Body of pancreas (tissue), 4 donors: ENCODE measurements at places on chromosomes 3 and 15. TPM values are rescaled to one million over a fixed set of nuclear protein-coding genes. Genes with fewer than 3 reads are reported as not detected.

DNA sequence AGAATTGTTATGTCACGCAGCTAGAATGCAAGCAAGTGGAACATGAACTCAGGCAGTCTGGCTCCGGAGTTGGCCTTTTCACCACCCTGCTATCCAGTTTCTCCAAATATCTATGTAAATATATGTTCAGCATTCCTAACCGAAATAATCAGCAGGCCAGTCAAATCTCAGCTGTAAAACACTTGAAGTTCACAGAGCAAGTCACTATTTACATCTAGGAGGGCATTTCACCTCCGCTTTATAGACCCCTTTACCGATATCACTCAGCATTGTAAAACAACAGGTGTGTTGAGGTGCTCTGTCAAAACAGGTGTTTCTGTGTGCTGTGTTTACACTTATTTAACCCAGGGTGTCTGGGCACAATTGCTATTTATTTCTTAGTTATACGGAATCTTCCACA lies 12.2 kb upstream of the HES1 start:
- DNase-seq: no peak

DNA sequence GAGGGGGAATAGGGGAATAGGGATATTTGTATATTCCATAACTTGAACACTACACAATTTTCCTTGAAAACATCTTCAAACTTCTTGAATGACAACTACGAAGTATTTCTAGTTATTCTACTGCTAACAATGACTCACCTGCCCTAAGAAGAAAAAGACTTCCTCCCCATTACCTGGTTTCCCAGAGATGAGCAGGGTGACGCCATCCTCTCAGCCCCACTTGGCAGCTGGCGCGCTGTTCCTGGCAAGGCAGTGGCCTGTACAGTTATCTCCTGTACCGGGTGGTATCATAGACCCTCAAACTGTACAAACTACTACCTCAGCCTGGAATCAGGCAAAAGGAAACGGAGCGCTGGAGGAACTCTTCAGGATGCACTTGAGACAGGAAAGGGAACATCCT lies 10.4 kb downstream of the WDR82 start:
- DNase-seq: no peak

CCDC13 gene
- 6.3 TPM for total RNA-seq

GOLGA8H gene
- total RNA-seq: 2.3 TPM

DNA sequence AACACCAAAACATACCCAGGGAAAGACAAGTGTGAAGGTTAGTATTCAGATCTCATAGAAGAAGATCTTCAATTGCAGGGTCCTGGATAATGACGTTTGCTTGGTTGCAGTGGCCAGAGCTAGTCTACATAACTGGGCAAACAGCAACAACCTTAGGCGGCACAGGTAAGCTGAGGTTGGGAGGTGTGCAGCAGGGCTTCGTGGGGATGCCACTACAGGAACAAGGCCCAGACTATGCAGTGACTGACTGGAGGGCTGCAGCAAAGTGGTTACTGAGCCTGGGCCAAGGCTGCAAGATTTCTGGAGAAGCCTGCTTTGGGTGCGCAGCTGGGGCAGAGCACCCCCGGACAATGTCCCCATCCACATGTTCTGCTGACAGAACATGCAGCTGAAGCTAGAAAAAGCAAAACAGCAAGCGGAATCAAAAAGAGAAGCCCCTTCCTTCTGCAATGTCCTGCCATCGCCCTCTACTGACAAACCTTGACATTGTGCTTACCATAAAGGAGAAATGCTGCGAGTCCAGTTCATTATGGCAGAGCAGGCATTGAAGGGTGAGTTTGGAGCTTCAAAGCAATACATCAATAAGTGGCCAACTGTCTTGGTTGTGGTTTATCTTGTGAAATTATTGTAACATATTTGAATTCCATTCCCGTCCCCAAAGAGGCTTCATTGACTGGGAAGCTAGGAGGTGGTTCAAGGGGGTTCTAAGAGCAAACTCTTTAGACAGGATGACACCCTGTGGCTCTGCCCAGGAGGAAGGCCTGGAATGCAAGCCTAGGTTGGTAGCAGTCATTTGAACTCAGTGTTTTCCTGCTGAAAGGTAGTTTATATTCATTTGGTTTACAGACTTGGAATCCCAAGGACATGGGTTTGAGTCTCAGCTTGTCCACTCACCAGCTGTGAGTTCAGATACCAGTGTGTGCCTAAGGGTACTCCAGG lies 217.0 kb downstream of the PDCD6IP start:
- DNase-seq: no peak

DNA sequence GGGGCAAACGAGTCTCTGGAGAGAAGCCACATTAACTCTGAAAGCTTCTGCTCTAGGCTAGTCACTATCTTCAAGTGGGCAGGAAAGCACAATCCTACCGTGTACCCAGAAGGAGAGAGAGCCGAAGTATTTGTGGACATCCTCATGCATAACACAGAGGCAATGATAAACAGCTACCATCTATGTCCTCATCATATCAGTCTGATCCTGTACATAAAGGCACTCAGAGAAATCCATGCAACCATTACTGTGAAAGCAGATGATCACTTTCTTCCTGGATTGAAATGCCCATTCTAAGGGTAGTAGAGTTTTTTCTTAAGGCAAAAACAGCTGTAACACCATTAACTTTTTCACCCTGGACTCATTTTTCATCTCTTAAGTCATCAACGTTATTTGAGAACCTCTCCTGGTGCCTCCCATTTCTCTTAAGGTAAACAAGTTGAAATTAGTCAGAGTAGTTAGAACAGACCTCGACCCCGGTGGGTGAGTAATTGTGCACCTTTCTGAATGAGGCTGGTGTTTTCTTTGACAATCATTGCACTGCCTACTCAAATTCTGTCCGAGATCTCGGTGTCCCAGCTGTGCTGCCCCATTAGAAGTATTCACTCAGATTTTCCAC lies 327.4 kb downstream of the SHQ1 start:
- no peak for DNase-seq

DNA sequence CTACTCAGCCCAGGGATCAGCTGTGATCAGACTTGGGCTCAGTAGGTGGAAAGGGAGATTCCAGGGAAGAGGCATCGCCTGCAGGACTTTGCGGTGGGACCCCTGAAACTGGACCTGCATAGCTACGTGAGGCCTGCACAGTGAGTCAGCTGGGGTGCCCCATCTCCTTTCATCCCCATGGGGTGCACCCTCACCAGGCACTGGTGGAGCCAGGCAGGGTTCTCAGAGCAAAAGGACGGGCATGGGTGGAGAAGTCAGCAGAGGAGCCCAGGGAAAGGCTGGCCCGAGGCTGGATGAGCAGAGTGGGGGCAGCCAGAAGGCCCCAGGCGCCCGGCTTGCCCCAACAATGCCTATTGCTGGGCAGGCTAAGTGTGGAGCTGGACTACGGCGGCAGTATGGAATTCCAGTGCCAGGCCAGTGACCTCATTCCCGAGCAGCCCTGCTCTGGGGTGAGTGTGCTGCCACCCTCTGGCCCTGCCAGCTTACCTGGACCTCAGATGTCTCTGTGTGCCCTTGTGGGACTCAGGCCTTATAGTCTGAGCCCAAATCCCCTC lies 19.7 kb downstream of the ACAA1 start:
- DNase-seq: peak; percentile 58

MFN1 gene
- 39.4 TPM for total RNA-seq

U2SURP gene
- total RNA-seq: 65.4 TPM
